ENCODE measurements at places on chromosomes 12 and 14. TPM values are rescaled to one million over a fixed set of nuclear protein-coding genes. Genes with fewer than 3 reads are reported as not detected.

DNA sequence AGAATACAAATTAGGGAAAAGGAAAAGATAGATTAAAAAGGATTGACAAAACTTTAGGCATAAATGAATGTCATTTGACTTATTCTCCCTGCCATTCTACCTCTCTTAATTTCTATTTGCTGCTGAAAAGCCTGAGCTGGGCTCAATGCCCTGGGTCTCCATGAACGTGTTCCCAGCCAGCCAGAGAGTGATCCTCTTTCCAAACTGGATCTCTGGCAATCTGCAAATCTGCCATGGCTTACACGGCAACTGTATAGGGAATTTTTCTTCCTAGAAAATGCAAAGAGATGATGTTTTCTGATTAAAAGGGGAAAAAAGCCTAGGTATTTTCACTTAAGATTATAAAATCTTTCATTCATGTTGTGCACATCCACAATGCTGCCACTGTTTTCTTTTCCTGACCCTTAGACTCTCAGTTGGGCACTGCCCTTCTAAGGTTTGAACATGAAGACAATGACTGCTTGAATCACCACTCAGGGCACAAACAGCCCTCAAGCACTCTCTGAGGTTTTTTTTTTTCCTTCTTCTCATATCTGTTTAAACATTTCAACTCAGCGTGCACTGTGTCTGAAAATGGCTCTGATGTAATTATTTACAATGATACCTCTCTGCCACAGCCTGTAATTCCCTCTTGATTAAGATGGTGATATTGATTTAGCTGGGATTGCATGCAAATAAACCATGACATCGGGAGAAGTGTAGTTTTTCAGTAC, 60.3 kb downstream of the DACT1 start:
- no peak overlapping the region for H3K27ac ChIP-seq
- no peak overlapping the region for H3K4me3 ChIP-seq
- peaks cover 23% of the 10 kb centered on the region for H3K4me1 ChIP-seq
- no peaks in the 10 kb centered on the region for H3K36me3 ChIP-seq
- no peaks in the 10 kb centered on the region for H3K27me3 ChIP-seq

- no peaks in the 10 kb centered on the region for H3K4me1 ChIP-seq
- no peak for DNase-seq
- H3K36me3 ChIP-seq = no peaks in the 10 kb centered on the region
- no peak overlapping the region for H3K27ac ChIP-seq
- no peak overlapping the region for H3K4me3 ChIP-seq
Measured at GRCh38 chr12:57385586-57385985, 45.3 kb downstream of the R3HDM2 start.

- peaks cover 13% of the 10 kb centered on the region for H3K4me1 ChIP-seq
- H3K4me3 ChIP-seq = peak overlapping the region; percentile 78
Measured at GRCh38 chr12:44875417-44875953, 630 bp downstream of the NELL2 start.

DNA sequence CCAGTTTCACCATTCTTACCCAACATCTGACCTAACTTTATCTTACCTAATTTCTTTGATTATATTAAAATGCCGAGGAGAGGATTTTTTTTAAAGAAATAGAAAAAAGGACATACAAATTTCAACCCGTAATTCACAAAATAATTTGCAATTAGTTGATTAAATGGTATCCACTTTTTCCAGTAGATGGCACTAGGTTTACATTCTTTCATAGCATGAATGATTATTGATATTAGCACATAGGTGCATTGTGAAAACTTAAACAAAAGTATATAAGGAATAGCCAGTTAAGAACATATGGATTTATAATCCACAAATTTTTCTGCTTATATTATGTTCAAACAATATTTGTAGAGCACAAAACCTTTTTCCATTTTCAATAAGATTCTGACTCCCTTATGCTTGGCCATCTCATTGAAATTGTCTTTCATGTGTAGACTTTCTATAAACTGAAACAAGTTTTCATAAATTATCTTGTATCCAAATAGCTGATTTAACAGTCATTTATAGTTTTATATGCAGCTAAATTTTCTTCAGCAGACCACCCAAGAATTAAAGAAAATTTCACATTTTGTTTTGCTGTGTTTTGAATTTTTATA, 35.3 kb downstream of the MSRB3 start:
- H3K4me1 ChIP-seq = peaks cover 15% of the 10 kb centered on the region
- H3K36me3 ChIP-seq = no peaks in the 10 kb centered on the region
- DNase-seq = no peak

The GPR132 gene
- total RNA-seq = 18.6 TPM

- DNase-seq = no peak
- H3K36me3 ChIP-seq = no peaks in the 10 kb centered on the region
- no peaks in the 10 kb centered on the region for H3K4me1 ChIP-seq
- H3K27me3 ChIP-seq = no peaks in the 10 kb centered on the region
- H3K27ac ChIP-seq = no peak overlapping the region
- no peak overlapping the region for H3K4me3 ChIP-seq
Measured at GRCh38 chr12:103028881-103029639, 71.6 kb downstream of the ASCL1 start.

The M6PR gene
- 119 TPM for total RNA-seq

- no peak overlapping the region for H3K4me3 ChIP-seq
- H3K27ac ChIP-seq = no peak overlapping the region
- H3K27me3 ChIP-seq = no peaks in the 10 kb centered on the region
- no peak for DNase-seq
- no peaks in the 10 kb centered on the region for H3K36me3 ChIP-seq
- H3K4me1 ChIP-seq = no peaks in the 10 kb centered on the region
Measured at GRCh38 chr14:94681300-94682060, 69.3 kb downstream of the SERPINA3 start.

The OTOGL gene
- total RNA-seq = 0.14 TPM

DNA sequence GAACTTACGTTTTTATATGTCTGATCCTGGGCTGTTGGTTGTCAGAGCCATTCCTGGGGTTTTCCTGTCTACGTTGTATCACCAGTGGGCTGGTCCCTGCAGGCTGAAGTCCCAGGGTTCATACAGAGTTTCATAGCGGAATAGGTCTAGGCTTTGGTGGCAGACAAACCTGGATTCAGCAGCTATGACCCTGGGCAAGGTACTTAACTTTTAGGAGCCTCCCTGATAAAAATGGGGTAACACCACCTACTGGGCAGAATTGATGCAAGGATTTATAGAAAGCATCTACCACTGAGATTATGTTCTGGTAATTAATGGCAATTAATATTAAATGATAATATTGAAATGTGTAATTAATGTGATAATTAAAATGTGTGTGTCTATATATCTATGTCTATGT, 141.2 kb downstream of the SYNE2 start:
- H3K27me3 ChIP-seq = no peaks in the 10 kb centered on the region
- no peak for DNase-seq
- H3K27ac ChIP-seq = no peak overlapping the region
- no peak overlapping the region for H3K4me3 ChIP-seq
- H3K4me1 ChIP-seq = no peaks in the 10 kb centered on the region
- H3K36me3 ChIP-seq = peaks cover 24% of the 10 kb centered on the region

GRCh38 chr12:129298921-129299320, 445.6 kb downstream of the GLT1D1 start:
- no peak for DNase-seq
- no peaks in the 10 kb centered on the region for H3K36me3 ChIP-seq
- no peak overlapping the region for H3K4me3 ChIP-seq
- no peak overlapping the region for H3K27ac ChIP-seq

DNA sequence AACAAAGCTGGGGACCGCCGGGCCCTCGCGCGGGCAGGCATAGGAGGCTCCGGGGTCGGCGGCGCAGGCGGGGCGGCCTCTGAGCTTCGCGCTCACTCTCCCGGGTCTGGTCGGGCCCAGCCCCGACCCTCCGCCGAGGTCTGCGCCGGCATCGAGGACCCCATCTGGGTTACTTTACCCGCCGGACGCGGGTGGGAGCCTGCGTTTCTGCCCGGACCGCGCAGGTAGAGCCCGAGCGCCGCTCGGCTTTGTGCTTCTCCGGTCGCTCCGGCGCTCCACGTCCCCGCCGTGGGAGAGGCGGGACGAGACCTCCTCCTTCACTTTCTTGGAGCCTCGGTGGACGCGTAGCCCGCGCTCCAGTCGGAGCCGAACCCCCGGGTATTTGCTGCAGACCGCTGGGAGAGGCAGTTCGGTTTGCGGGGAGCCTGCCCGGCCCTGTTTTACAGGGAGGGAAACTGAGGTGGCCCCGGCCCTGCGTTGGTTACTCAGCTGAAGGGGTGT, 63.2 kb downstream of the FBXL14 start:
- peaks cover 11% of the 10 kb centered on the region for H3K27me3 ChIP-seq
- H3K4me3 ChIP-seq = peak overlapping the region; percentile 74
- no peaks in the 10 kb centered on the region for H3K4me1 ChIP-seq
- H3K36me3 ChIP-seq = no peaks in the 10 kb centered on the region
- H3K27ac ChIP-seq = no peak overlapping the region
- DNase-seq = no peak

The TEAD4 gene
- 42.5 TPM for total RNA-seq

GRCh38 chr12:48197549-48197970, 5.5 kb downstream of the OR10AD1 start:
- no peaks in the 10 kb centered on the region for H3K4me1 ChIP-seq
- H3K4me3 ChIP-seq = peak overlapping the region; percentile 98
- peak overlapping the region; percentile 98 for H3K27ac ChIP-seq
- no peaks in the 10 kb centered on the region for H3K27me3 ChIP-seq
- no peak for DNase-seq

DNA sequence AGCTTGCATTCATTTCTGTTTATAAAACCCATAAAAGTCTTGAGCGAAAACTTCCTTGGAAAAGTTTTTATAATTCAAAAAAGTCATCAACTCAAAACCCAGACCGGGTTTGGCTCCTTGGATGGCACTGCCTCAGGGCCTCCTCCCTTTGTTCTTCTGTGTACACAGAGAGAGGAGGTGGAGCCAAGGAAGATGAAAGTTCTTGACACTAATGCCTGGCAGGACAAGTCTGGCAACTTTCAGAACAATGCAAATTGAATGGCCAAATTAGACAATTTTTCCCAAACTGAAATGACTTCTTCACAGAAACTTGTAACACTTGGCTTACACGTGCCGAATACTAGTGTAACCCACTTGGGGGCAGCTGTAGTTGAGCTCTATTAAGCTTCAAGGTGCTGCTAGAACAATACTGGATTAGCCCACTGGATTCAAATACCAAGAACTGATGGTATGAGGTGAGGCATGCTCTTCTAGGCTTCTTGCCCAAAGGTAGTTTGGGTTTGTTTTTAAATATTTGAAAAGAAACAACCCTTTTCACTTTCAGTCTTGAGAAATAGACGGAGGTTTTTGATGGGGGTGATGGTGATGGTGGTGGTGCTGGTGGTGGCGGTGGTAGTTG, 86.6 kb upstream of the FRMD6 start:
- H3K27me3 ChIP-seq = no peaks in the 10 kb centered on the region
- no peak for DNase-seq
- no peak overlapping the region for H3K4me3 ChIP-seq

DNA sequence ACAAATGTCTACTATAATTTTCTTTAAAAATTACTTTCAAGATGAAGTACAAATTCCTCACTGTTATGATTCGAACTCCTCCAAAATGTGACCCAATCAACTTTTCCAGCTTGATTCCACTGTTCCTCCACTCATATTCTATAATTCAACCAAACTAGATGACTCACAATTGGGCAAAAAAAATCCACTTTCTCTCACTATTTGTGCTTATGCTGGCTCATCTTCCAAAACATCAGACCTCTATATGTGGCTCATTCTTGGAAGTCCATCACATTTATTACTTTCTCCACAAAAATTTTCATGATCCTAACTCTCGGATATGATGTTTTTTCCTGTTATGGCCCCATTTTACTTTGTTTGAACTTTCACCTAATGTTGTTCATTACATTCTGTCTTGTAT, 26.9 kb upstream of the RXYLT1 start:
- H3K36me3 ChIP-seq = no peaks in the 10 kb centered on the region
- H3K4me3 ChIP-seq = no peak overlapping the region
- no peak for DNase-seq
- no peaks in the 10 kb centered on the region for H3K4me1 ChIP-seq
- H3K27ac ChIP-seq = no peak overlapping the region

DNA sequence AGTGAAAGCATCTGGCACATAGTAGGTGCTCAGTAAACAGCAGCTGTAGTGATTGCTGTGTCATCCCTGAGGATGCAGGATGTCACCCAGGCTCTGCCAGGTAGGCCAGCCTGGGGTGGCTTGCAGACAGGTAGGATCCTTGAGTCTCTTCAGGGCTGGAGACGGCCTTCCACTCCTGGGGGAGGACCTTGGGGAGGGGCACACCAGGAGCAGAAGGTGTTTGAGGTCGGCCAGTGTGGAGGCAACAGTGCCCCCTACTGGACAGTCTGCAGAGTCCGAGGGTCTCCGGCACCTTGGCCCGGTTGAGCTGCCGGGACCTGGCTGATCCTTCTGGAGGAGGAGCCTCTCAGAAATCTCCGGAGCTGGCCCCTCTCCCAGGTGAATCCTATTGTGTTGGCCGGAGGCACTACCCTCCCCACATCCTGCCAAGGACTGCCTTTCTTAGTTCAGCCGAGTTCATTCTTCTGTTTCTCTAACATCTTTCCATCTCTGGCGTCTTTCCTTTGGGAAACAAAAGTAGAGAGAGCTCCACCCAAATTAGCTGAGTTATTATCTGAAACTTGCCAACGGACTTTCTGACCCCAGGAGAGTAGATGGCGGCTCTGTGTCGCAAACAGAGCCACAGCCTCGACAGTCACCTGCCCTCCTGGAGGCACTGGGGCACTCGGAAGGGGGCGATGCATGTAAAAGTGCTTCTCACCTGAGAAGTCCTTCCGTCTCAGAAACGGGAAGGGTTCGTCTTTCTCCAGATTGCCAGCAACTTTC, 41.8 kb upstream of the CLMN start:
- no peaks in the 10 kb centered on the region for H3K36me3 ChIP-seq
- no peak overlapping the region for H3K27ac ChIP-seq
- no peaks in the 10 kb centered on the region for H3K4me1 ChIP-seq

GRCh38 chr12:57315681-57316080, 64.7 kb upstream of the STAC3 start:
- H3K4me1 ChIP-seq = peaks cover 19% of the 10 kb centered on the region
- no peak overlapping the region for H3K27ac ChIP-seq
- H3K27me3 ChIP-seq = no peaks in the 10 kb centered on the region
- no peak for DNase-seq
- H3K36me3 ChIP-seq = no peaks in the 10 kb centered on the region

DNA sequence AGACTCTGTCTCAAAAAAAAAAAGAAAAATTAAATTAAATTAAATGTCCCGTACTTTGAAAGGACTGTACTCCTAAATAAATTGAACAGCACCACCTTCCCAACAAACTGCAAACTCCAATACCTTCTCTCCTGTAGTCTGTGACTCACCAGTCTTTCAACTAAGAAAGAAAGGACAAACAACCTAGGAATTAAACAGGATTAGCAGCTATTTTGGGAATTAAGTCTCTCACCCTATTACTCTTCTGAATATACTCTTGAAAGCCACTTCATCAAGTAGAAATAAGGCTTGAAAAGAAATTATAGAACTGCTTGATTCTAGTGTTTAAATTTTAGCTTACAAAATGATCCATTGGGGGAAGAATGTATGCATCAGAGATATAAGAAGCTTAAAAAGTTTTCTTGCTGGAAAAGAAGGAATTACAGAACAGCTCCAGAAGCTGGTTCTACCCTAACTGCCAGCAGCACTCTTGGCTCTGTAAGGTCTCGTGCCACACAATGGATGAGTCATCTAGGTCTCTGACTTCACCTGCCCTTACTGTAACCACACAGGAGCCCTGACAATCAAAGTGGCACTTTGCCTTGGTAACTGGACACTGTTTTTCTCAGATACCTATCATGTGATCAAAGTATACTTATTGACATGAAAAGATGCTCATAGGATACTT, 57.0 kb upstream of the CERS5 start:
- no peak overlapping the region for H3K4me3 ChIP-seq
- no peak for DNase-seq
- no peaks in the 10 kb centered on the region for H3K27me3 ChIP-seq
- peak overlapping the region; percentile 82 for H3K27ac ChIP-seq
- H3K36me3 ChIP-seq = no peaks in the 10 kb centered on the region

The LYZ gene
- total RNA-seq = 91.2 TPM

All from thoracic aorta (tissue), 2 donors.